ENCODE measurements at places on chromosomes 2 and 18. TPM values are rescaled to one million over a fixed set of nuclear protein-coding genes. Genes with fewer than 3 reads are reported as not detected.
A peak's percentile ranks its signal among the peaks of the same experiment; 100 is the strongest.

TFPI gene
- 1.1 TPM for polyA plus RNA-seq

DSG1 gene
- polyA plus RNA-seq, result 68.0 TPM

INPP5D gene
- 11.2 TPM for polyA plus RNA-seq

EIF4E2 gene
- polyA plus RNA-seq, result 82.7 TPM

RASGRP3 gene
- 0.97 TPM for polyA plus RNA-seq

SPIRE1 gene
- 20.6 TPM for polyA plus RNA-seq

DUSP19 gene
- 1.1 TPM for polyA plus RNA-seq

KIF1A gene
- 0.01 TPM for polyA plus RNA-seq

TMEM247 gene
- not detected for polyA plus RNA-seq

DNA sequence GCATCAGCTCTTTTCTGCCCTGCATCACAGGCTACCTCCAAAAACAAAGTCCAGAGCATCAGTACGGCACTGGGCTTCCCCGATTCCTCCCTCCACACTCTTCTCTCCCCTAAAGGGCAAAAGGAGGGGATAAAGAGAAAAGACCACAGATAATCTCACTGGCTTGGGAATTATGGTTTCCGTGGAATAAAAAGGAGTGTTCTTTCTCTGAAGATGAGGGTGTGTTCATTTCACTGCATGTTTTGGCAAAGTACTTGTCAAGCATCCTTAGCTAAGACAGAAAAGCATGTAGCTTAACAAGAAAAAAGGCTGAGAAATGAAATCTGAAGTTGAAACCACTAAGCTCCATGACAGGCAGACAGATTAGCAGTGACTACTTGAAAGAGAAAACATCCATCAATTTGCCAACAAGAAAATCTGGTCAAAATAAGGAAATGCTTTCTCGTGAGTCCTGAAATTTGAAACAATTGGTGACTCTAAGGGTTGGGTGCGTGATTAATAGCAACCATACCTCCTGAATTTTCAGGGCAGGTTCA, 20.6 kb upstream of the DSG3 start:
- no peak overlapping the region for H3K4me3 ChIP-seq
- H3K4me1 ChIP-seq, result peaks cover 58% of the 10 kb centered on the region
- H3K27me3 ChIP-seq, result no peaks in the 10 kb centered on the region
- peak overlapping the region; percentile 87 for H3K27ac ChIP-seq
- DNase-seq, result no peak

DNA sequence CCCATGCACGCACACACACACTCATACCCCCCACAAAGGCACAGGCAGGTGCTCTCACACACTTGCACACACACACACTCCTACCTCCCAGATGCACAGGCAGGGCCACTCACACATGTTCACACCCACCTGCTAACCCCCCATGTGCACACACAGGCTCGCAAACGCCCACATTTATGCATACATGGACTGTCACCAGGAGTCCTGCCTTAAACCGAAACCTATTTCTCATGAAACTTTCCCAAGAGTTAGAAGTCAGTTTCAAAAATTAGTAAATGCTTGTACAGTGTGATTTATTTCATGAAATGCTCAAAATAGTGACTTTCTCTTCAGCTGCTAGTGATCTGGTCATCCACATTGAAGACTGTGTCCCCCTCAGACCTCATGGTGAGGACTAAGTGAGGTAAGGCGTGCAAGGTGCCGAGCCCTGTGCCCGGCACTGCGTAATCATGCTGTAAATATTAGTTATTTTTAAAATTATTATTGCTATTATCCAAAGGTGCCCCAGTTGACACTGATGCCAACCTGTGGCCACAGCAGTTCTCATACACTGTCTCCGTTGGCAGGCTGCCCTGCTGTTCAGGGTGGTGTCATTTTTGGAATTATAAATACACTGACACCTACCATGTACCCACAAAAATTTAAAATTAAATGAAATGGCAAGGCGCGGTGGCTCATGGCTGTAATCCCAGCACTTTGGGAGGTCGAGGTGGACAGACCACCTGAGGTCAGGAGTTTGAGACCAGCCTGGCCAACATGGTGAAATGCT, 12.4 kb downstream of the CNNM4 start:
- no peak for DNase-seq
- H3K27me3 ChIP-seq, result no peaks in the 10 kb centered on the region
- no peak overlapping the region for H3K27ac ChIP-seq

- H3K27me3 ChIP-seq, result no peaks in the 10 kb centered on the region
- H3K4me1 ChIP-seq, result no peaks in the 10 kb centered on the region
- no peak overlapping the region for H3K4me3 ChIP-seq
- no peaks in the 10 kb centered on the region for H3K36me3 ChIP-seq
- no peak for DNase-seq
- no peak overlapping the region for H3K27ac ChIP-seq
These were observed 9.3 kb upstream of the PLEKHM3 start for GRCh38 chr2:208034503-208035140.

DNA sequence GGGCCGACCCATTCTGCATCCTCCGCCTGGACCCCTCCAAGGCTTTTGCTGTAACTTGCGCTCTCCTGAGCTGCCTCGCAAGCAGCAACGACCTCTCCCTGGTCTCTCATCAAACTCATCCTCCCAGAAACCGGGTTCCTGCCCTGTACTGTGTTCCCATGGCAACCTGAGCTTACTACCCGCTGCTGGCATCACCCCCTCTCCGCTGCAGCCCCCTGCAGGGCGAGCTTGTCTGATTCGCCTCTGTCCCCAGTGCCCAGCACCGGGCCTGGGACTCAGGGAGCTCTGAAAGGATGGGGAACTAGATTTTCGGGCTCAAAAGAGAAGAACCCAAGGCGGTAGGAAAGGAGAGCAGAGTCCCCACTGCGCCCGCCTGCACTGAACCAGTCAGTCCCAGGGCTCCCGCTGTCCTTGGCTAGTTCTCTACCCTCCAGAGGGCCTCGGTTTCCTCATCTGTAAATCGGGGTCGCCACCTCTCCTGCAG, 463 bp downstream of the HS1BP3 start:
- peak overlapping the region; percentile 68 for H3K4me3 ChIP-seq
- peaks cover 16% of the 10 kb centered on the region for H3K4me1 ChIP-seq
- peak overlapping the region; percentile 93 for H3K27ac ChIP-seq
- DNase-seq, result no peak

- no peaks in the 10 kb centered on the region for H3K4me1 ChIP-seq
- H3K27me3 ChIP-seq, result no peaks in the 10 kb centered on the region
- no peak overlapping the region for H3K27ac ChIP-seq
These were observed 10.1 kb upstream of the CD226 start for GRCh38 chr18:69957747-69958146.

DNA sequence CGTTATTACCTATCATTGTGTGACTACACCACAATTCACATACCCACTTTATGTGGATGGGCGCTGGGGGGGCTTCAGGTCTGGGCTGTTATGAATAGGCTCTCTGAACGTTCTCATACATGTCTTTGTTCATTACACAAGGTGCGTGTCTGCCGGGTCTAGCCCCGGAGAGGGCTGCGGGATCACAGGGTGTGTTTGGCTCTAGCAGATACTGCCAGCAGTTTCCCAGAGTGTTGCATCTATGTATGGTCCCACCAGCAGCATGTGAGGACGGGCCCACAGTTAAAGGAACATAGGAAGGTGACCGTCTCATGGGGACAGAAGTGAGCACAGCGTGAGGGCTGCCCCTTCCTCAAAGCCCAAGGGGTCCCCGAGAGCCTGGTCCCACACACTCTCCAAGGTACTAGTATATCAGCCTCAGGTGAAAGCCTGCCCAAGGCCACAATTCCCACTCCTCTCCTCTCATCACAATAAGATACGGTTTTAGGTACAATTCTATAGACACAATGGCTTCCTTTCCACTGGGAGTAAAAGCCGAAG, 48.8 kb downstream of the TFCP2L1 start:
- no peak overlapping the region for H3K4me3 ChIP-seq
- H3K36me3 ChIP-seq, result peaks cover 42% of the 10 kb centered on the region
- no peaks in the 10 kb centered on the region for H3K27me3 ChIP-seq
- H3K4me1 ChIP-seq, result no peaks in the 10 kb centered on the region
- no peak overlapping the region for H3K27ac ChIP-seq
- no peak for DNase-seq

- no peak overlapping the region for H3K27ac ChIP-seq
- no peaks in the 10 kb centered on the region for H3K4me1 ChIP-seq
- H3K27me3 ChIP-seq, result no peaks in the 10 kb centered on the region
- no peak for DNase-seq
- no peaks in the 10 kb centered on the region for H3K36me3 ChIP-seq
- no peak overlapping the region for H3K4me3 ChIP-seq
These were observed 8.3 kb upstream of the CHST10 start for GRCh38 chr2:100425573-100426383.

DNA sequence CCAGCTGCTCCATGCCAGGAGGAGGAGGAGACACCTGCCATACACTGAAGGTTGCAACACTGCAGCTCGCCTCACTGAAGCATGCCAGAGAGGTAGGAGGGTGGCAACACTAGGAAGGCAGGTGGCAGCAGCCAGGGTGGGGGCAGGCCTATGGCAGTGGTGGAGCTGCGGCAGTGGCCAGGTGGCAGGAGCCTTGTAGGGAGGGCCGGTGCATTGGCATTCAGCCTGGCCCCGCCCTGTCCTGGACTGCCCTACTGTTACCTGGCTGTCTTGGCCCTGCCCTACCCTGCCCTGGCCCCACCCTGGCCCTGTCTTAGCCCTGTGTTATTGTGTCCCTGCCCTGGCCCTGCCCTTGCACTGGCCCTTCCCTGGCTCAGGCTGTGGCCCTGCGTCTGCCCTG, 7.4 kb upstream of the ANKRD62 start:
- no peak for DNase-seq
- no peak overlapping the region for H3K27ac ChIP-seq
- no peaks in the 10 kb centered on the region for H3K4me1 ChIP-seq
- H3K4me3 ChIP-seq, result no peak overlapping the region
- H3K27me3 ChIP-seq, result no peaks in the 10 kb centered on the region

- no peaks in the 10 kb centered on the region for H3K4me1 ChIP-seq
- DNase-seq, result no peak
- no peaks in the 10 kb centered on the region for H3K36me3 ChIP-seq
- no peak overlapping the region for H3K27ac ChIP-seq
These were observed 29.1 kb downstream of the SP140L start for GRCh38 chr2:230356084-230356483.

DNA sequence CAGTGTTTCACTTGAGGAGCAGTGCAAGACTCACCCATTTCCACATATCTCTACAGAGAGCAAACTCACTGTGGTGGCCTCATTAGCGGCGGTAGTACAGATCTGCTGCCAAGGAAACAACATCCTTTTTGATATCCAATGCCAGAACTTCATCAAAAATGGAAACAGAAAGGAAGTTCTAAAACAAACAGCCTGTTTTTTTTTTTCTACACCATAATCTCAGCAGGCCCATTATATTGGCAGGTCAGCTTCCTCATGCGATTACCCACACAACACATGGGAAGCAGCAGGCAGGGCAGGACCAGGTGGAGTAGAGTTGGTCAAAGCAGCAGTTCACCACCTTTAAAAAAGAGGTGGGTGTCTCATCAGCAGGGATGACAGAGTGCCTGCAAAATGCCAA, 678.9 kb upstream of the CELF4 start:
- H3K36me3 ChIP-seq, result no peaks in the 10 kb centered on the region
- peaks cover 25% of the 10 kb centered on the region for H3K4me1 ChIP-seq
- H3K4me3 ChIP-seq, result no peak overlapping the region
- H3K27ac ChIP-seq, result no peak overlapping the region
- no peaks in the 10 kb centered on the region for H3K27me3 ChIP-seq
- DNase-seq, result no peak

DNA sequence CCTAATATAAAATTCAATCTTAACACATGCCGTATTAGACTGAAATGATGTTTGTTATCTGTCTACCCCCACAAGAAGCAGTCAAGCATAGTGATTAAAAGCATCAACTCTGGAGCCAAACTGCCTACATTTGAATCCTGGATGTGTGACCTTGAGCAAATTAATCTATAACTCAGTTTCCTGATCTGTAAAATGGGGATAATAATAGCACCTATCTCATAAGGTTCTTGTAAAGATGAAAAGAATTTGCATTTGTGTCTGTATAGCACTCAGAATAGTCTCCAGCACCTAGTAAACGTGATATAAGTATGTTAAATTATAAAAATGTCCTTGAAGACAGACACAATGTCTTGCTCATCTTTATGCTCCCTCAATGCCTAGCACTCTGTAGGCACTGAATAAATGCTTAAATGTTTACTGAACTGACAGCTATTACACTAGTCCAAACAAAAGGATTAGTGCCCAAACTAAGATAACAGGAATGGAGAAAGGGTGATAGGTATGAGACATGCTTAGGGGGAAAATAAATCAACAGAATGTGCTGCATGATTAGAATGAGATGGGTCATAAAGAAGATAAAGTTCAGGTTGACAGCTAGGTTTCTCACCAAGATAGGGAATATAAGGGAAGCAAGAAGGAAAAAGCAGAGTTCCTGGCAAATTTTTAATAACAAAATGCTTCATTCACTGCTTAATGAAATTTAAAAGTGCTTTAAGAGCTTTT, 180.6 kb downstream of the ATAD2B start:
- no peak overlapping the region for H3K27ac ChIP-seq
- no peak overlapping the region for H3K4me3 ChIP-seq
- no peaks in the 10 kb centered on the region for H3K36me3 ChIP-seq
- H3K4me1 ChIP-seq, result peaks cover 9% of the 10 kb centered on the region
- H3K27me3 ChIP-seq, result no peaks in the 10 kb centered on the region
- no peak for DNase-seq

GRCh38 chr2:162661618-162662017, 176.9 kb downstream of the KCNH7 start:
- no peaks in the 10 kb centered on the region for H3K4me1 ChIP-seq
- H3K27me3 ChIP-seq, result no peaks in the 10 kb centered on the region
- H3K4me3 ChIP-seq, result no peak overlapping the region
- no peak for DNase-seq
- no peak overlapping the region for H3K27ac ChIP-seq
- H3K36me3 ChIP-seq, result no peaks in the 10 kb centered on the region

DNA sequence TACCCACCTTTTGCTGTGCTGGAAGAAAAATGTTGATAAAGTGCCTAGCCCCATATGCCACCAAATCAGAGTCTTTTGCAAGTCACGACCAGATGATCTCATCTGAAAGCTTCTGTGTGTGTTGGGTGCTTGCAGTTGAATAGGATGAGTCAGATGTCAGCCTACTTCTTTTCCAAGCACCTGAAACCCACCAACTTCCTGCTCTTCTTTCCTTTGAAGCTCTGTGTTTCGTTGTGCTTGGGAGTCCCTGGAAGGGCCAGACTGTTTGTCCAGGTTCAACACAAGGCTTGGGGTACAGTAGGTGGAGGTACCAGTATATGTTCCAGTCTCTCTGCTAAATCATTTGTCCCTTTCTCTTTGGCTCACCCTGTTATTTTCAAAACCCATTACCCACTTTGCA, 36.8 kb upstream of the LCLAT1 start:
- no peak overlapping the region for H3K4me3 ChIP-seq
- H3K27me3 ChIP-seq, result no peaks in the 10 kb centered on the region
- H3K4me1 ChIP-seq, result peaks cover 12% of the 10 kb centered on the region
- H3K27ac ChIP-seq, result peak overlapping the region; percentile 42

GRCh38 chr18:63783394-63783793, 8.2 kb downstream of the SERPINB7 start:
- no peak for DNase-seq
- peak overlapping the region; percentile 35 for H3K27ac ChIP-seq
- H3K27me3 ChIP-seq, result no peaks in the 10 kb centered on the region

GRCh38 chr2:136452528-136452927, 312.8 kb upstream of the THSD7B start:
- H3K4me3 ChIP-seq, result no peak overlapping the region
- DNase-seq, result no peak
- no peaks in the 10 kb centered on the region for H3K27me3 ChIP-seq
- no peaks in the 10 kb centered on the region for H3K36me3 ChIP-seq

Measured in keratinocyte (primary cell).